ENCODE measurements at places on chromosomes 16 and 17.

DNA sequence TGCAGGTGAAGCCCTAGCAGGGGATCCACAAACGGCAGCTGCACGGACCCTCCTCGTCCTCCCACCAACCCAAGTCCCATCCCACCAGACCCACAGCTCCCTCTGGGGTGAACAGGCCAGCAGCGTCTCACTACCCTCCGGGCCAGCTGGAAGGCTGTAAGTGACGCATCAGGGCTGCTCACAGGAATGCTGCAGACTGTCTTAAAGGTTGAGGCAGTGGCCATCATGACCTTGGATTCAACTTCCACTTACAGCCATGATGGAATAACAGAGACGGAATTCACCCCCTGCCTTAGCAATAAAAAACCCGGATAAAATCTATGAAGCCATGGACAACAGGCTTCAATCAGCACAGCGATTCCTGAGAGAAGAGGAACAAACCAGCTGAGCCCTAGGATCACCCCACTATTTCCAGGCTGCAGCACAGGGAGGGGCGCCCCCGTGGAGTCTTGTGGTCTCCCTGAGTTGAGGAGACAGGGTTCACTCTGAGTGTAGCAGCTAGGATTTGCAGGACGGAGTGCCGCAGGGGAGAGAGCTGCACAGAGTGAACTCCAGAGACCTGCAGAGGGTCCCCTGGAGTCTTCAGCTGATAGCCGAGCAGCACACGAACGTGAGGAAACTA lies 10.5 kb downstream of the FAM83G start:
- DNase-seq: no peak

- DNase-seq: peak; percentile 43
Observed at GRCh38 chr17:35242158-35242804, 591 bp upstream of the SLFN5 start.

- DNase-seq: peak; percentile 57
Observed at GRCh38 chr17:65902831-65903522, 289.0 kb downstream of the CEP112 start.

GRCh38 chr16:87700406-87701077 lies 65.2 kb downstream of the KLHDC4 start:
- DNase-seq: no peak

DNA sequence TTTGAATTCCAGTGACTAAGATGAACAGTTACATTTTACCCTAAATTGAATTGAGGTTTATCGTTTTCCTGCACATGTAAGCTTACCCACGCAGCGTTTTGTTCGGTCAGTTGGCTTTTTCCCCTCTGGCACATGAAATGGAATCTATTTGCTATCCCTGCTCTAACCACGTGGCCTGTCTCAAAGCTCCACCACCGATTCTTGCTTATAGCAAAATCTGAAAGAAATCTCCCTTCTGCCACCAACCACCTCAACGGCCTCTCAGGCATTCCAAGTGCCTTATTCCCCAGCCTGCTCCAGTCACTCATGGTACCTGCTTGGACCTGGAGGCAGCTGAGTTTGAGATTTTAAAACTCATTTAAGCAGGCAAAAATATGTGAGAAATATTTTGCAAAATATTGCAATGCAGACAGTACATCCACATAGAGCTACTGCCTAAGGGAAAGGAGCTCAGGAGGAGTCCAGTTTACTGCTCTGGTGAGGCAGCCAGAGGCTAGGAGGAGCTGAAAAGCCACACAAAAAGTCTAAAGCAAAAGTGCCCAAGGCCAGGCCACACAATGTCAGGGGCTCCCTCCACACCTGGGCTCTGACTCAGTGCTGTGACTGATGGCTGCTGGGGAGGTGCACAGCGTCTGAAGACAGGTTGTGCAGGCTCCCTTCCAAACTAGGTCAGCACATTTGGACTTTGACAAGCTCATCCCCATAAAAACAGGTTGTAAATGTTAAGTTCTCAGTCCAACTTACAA lies 26.4 kb downstream of the ARHGAP17 start:
- peak; percentile 9 for DNase-seq

DNA sequence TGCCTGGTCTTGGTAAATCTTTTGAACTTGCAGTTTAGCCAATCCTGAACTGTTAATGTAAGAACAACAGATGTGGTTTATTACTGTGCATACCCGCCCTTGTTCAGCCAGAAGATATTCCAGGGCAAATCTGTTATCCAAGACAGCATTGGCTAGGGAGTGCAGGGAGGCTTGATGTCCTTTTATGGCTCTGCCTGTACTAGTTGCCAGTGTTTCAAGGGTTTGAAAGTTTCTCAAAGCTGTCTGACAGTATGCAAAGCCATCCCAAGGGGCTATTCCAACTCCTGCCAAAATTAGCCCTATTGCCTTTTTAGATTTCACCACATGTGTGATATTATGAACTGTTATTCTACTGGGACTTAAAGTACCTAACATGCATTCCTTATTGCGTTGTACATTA lies 30.1 kb downstream of the LCMT1 start:
- no peak for DNase-seq

DNA sequence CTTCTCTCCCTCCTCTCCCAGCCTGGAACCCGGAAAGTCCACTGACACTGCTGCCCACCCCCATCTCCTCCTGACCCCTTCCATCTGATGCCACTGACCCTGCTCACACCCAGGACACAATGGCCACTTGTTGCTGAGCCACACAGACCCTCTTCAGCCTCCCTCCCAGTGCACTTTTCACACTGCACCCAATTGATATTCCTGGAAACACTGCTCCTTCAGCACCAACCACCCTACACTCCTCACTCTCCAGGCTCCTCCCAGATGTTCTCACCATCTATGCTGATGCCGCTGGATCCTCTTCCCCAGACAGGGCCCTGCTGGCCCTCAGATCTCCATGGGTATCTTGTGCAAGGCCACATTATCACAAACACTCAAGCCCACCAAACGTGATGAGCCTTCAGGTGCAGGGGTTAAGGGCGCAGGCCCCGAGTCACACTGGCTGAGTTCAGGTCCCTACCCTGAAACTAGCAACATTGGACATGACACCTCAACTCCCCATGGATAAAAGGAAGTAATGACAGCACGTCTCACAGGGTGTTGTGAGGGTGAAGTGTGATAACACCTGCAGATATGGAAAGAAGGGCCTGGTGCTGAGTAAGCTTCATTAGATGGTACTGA lies 238.1 kb downstream of the ZNF423 start:
- no peak for DNase-seq

DNA sequence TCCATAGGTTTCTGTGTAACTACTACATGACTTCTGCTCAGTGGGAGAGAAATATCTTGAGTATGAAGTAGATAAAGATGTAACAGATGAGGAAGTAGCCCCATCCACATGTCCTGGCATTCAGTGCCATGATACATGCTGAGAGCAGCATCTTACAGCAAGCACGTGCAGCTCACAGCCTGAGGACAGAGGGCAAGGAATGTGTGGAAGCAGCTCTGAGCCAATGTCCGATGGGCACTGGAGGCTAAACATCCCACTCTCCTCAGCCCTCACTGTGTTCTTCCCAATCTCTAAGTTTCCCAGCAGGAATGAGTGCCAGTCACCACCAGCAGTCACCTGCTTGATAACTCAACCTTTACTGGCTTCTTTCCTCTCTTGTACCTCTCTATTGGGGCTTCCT lies 40.4 kb downstream of the CFDP1 start:
- no peak for DNase-seq

DNA sequence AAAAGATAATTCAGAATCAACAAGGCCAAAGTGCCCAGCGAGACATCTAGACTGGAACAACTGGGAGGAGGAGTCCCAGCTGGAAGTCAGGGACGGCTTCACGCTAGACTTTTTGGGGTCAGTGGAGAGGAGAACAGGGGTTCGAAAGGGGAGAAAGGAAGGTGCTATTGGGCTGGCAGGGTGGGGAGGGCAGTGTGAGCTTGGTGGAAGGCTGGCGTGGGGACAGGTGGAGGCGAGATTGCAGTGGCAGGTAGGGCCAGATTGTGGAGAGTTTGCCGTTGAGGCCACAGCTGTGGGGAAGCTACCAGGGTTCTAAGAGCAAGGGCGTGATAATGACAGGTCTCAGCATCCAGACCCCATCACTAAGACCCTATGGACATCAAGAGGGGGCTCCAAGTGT lies 10.5 kb downstream of the SDK2 start:
- DNase-seq: no peak

GRCh38 chr16:11422381-11423314 lies 77.4 kb downstream of the RMI2 start:
- DNase-seq: no peak

- DNase-seq: peak; percentile 32
Observed at GRCh38 chr17:27343977-27344607, 50.2 kb downstream of the WSB1 start.

GRCh38 chr16:17101646-17102045 lies 369.1 kb downstream of the XYLT1 start:
- no peak for DNase-seq

- DNase-seq: peak; percentile 95
Observed at GRCh38 chr17:57605675-57606105, 139.4 kb downstream of the CCDC182 start.

DNA sequence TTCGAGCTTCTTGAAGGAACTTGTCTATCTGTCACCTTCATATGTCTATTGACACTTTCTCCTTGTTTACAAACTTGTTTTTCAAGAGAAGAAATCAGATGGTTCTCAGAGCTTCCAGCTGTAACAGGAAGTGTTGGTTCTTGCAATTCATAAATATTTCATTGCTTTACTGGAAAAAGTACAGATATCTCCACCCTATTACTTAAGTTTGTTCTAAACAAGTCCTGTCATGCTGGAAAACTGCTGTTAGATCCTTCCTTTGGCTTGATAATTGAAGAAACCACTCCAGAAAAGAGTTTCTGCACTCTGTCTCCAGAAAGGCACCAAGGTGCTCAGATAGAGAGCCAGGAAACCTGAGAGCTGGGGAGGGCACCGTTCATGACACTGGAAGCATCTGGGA lies 181.6 kb downstream of the DNAH9 start:
- no peak for DNase-seq

DNA sequence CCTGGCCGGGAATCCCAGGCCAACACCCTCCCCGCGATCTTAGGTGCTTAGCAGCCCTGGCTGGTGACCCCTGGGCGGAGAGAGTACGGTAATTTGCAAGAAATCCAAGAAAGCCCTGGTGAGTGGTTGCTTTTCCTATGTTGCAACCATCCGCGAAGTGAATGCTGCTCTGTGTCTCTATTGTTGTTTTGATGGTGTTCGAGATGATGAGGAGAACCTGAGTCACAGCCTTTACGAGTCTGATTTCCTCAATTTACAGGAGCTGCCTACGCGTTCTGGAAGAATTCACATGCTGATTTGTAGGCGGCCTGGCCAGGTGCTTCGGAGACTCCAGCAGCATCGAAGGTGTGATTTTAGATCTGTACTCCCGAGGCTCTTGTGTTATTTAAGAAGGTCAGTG lies 63.3 kb downstream of the TMEM235 start:
- DNase-seq: no peak

- no peak for DNase-seq
Observed at GRCh38 chr16:10879681-10880589, 2.9 kb downstream of the CIITA start.

- no peak for DNase-seq
Observed at GRCh38 chr16:9296271-9296590, 204.8 kb downstream of the HAPSTR1 start.

DNA sequence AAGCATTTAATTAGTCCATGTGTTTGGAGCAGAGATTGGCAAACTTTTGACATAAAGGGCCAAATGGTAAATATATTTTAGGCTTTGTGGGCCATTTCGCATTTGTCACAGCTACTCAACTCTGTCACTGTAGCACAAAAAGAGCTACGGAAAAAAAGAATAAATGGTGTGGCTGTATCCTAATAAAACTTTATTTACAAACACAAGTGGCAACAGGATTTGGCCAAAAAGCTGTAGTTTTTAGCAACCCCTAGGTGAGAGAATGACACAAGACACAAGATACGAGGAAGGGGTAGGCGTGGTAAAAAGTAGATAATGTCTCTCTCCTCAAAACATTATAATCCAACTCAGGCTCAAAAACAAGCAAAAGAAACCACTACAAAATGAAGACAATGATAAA lies 66.5 kb downstream of the TTC19 start:
- DNase-seq: no peak

DNA sequence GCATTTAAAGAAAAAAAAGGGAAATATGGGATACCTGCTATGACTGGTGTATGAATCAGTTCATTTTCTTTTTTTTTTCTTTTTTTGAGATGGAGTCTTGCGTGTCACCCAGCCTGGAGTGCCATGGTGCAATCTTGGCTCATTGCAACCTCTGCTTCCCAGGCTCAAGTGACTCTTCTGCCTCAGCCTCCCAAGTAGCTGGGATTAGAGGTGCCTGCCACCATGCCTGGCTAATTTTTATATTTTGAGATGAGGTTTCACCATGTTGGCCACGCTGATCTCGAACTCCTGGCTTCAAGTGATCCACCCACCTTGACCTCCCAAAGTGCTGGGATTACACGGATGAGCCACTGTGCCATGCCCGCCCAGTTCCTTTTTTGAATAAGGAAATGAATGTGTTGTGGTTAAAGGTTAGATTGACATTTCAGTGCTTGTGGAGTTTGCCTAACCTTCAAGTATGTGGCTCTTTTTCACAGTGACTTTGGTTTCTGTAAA lies 7.7 kb downstream of the HAPSTR1 start:
- DNase-seq: no peak

- DNase-seq: no peak
Observed at GRCh38 chr16:79122343-79122742, 478.2 kb downstream of the MAF start.

- no peak for DNase-seq
Observed at GRCh38 chr17:18259621-18260331, 686 bp upstream of the MIEF2 start.

GRCh38 chr16:47578033-47578432 lies 116.9 kb downstream of the PHKB start:
- no peak for DNase-seq

- DNase-seq: no peak
Observed at GRCh38 chr17:30429155-30429554, 48.1 kb upstream of the GOSR1 start.

- no peak for DNase-seq
Observed at GRCh38 chr17:2040219-2040827, 1.5 kb upstream of the OVCA2 start.

GRCh38 chr16:76175718-76176117 lies 101.5 kb upstream of the CNTNAP4 start:
- no peak for DNase-seq

- no peak for DNase-seq
Observed at GRCh38 chr16:24978370-24978914, 36.7 kb downstream of the ARHGAP17 start.

DNA sequence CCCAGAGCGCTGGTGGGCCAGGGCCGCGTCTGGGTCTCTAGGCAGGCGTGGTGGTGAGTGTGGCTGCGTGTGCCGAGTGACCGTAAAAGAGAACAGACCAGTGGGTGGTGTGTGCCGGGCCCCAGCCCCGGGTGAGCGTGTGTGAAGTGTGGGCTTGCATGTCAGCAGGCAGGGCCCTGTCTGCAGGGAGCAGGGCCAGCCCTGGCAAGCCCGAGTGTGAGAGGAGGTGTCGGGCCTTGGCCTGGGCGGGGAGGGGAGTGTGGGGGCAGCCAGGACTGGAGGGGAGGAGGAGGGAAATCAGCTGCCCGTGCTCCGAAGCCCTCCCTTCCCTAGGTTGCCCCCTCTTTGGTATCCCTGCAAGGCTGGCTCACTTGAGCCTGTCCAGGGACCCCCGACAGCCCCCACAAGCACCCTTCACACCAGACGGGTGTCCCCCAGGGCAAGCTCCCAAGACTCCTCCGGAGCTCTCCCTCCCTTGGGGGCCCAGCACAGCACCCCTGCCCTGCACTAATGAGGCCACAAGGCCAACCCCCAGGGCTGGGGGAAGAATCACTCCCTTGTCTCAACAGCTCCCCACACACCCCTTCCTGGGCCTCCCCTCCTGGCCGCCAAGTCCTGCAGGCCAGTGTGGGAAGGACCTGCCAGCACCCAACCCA lies 1.9 kb downstream of the USH1G start:
- no peak for DNase-seq

GRCh38 chr17:37124821-37125173 lies 176.0 kb downstream of the AATF start:
- no peak for DNase-seq

GRCh38 chr16:87543436-87544191 lies 50.8 kb upstream of the ZCCHC14 start:
- no peak for DNase-seq

Measured in NCI-H510A treated with DMSO at 0.1 percent for 48 hours (cell line).